ENCODE measurements at places on chromosomes 2 and 18. TPM values are rescaled to one million over a fixed set of nuclear protein-coding genes. Genes with fewer than 3 reads are reported as not detected.

The SLC35F6 gene
- total RNA-seq: 23.8 TPM

DNA sequence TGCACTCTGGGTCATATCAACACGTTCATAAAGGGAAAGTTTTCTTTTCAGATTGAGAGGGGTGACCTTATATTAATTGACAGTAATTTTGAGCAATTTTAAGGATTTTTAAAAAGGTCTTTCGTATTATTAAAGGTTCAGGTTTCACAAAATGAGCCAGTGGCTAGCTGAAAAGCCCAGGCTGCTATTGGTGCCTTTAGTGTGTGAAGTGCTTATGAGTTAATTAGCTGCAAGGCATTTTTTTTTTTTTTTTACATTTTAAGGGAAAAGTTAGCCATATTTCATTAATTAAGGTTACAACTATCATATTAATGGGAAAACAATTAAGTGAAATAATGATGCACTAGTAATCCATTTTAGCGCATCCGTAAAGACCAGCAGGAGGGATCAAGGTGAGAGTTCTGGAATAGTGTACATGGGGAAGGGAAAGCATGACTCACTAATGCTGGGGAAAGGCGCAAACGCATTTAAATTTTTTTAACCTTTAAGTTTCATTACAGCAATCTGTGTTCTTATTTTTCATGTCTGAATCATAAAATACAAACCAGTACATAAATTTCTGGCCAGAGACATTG, 200.0 kb downstream of the ZNF407 start:
- no peak overlapping the region for H3K27ac ChIP-seq
- no peak for DNase-seq
- H3K27me3 ChIP-seq: no peaks in the 10 kb centered on the region

DNA sequence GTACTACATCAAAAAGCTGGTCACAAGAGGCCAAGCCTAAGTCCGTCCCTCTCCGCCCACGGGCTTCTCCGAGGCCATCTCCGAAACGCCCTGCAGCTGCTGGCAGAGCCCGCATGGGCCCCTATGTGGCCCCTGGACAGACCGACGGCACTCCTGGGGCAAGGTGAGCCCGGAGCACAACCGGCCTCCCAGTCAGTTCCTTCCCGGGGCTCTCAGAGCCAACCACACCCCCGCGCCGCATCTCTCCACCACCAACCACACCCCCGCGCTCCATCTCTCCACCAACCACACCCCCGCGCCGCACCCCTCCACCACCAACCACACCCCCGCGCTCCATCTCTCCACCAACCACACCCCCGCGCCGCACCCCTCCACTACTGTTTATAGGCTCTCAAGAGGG, 93.5 kb downstream of the ZNF516 start:
- peaks cover 8% of the 10 kb centered on the region for H3K4me1 ChIP-seq
- DNase-seq: peak; percentile 24
- H3K27ac ChIP-seq: no peak overlapping the region
- peaks cover 26% of the 10 kb centered on the region for H3K36me3 ChIP-seq

DNA sequence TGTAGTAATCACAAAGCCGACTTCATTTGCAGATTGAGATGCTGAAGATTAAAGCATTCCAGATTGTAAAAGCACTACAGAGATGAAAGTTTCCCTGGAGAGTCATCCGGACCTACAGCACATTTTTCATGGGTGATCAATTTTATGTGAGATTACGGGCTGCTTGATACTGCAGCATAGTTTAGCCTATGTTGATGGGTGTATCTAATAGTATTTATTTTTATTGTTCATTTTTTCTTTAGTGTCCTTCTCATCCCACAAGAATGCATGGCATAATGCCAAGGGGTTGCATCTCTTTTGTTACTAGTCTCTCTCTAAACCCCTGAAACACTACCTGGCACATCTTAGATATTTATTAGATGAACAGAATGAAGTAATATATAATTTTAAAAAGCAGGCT, 240.4 kb downstream of the MBD2 start:
- no peak overlapping the region for H3K4me3 ChIP-seq
- no peaks in the 10 kb centered on the region for H3K27me3 ChIP-seq
- DNase-seq: no peak
- peaks cover 10% of the 10 kb centered on the region for H3K36me3 ChIP-seq

- H3K4me1 ChIP-seq: no peaks in the 10 kb centered on the region
- H3K36me3 ChIP-seq: no peaks in the 10 kb centered on the region
- no peak overlapping the region for H3K27ac ChIP-seq
- H3K27me3 ChIP-seq: no peaks in the 10 kb centered on the region
Observed at GRCh38 chr2:63662028-63662804, 73.5 kb downstream of the MDH1 start.

Data from endothelial cell (in vitro differentiated cells).